A172 (cell line): ENCODE measurements at places on chromosomes 5 and 9.

DNA sequence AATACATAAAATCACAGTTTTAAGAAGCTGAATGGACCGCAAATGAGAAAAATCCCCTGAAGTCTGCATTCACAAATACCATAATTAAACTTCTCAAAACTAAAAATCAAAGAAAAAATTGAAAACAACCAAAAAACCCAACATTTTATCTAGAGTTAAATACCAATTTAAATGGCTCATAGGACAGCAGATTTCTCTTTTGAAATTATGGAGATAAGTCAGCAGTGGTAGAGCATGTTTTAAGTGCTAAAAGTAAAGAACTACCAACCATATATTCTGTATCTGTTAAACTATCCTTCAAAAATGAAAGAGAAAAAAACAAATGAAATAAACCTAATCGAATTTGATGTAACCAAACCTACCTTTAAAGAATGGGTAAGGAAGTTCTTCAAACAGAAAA is 862.8 kb downstream of the TAF11L14 start:
- no peak for DNase-seq

- DNase-seq: peak; percentile 44
Observed at GRCh38 chr5:82045554-82046275, 73.9 kb downstream of the ATG10 start.

DNA sequence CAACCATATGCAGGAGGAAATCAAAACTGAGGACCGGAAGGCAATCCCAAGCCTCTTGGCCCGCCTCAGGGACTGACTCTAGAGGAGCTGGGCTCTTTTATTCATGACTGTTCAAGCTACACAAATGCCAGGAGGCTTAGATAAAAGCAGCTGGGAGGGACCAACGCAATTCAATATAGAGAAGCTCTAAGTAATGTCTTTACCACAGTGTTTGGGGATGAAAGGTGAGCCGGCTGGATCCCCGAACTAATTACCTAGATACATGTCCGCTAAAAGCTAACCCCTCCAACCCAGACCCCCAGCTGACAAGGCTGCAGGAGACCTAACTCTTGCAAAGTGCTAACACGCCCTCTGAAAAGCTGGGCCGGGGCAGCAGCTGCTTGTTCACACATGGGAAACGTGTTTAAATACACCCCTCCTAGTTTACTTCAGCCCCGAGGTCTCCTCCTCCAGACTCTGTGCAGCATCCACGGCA is 67.5 kb downstream of the TLE1 start:
- no peak for DNase-seq

- no peak for DNase-seq
Observed at GRCh38 chr5:181217803-181218062, 5.3 kb upstream of the TRIM41 start.

GRCh38 chr5:16619136-16619535 is 2.3 kb upstream of the RETREG1 start:
- no peak for DNase-seq

- DNase-seq: no peak
Observed at GRCh38 chr9:1490341-1491232, 440.4 kb downstream of the DMRT2 start.

- peak; percentile 19 for DNase-seq
Observed at GRCh38 chr9:2053883-2054845, 39.0 kb downstream of the SMARCA2 start.

- DNase-seq: no peak
Observed at GRCh38 chr5:13188371-13188770, 756.1 kb downstream of the DNAH5 start.

- DNase-seq: no peak
Observed at GRCh38 chr5:56825222-56825824, 10.0 kb downstream of the MAP3K1 start.

GRCh38 chr5:43567967-43568366 is 11.1 kb upstream of the PAIP1 start:
- no peak for DNase-seq

- no peak for DNase-seq
Observed at GRCh38 chr5:36423578-36424307, 122.0 kb upstream of the RANBP3L start.

DNA sequence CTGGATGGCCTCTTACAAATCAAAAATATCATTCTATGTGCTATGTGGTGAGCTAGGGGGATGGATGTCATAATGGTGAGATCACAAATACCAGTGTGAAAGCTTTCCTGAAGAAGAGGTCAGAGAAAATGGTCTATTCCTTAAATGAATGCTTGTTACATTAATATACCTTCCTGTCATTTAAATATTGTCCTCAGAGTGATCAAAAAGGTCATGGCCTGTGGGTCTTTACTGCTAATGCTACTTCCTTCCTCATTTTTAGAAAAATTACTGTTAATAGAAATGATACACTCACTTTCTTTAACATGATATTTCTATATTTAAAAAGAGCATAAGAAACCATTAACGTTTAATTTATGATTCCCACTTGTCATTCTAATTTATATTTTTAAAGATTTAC is 9.7 kb downstream of the OMD start:
- no peak for DNase-seq

GRCh38 chr5:179806250-179807048 is at the start of gene MGAT4B:
TSS of gene MGAT4B (minus strand) at chr5:179806866. CDS start at chr5:179806583, 283 bp downstream.
- no peak for DNase-seq

DNA sequence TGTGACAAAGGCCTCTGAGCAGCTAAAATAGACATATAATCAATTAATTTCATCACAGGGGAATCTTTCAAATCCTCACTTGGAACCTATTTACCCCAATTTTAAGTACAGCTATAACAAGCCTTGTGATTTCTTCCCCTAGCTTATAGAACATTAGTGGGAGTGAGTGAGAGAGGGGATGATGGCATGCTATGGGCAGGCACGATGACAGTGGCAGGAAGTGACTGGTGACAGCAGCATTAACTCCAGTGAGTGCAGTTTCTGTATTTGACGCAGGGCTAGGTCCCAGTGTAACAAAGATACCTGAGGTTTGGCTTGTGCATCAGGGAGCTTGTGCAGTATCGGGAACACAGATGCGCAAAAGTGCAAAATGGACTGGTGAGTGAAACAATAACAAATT is 54.1 kb downstream of the NPR3 start:
- no peak for DNase-seq

GRCh38 chr5:173859408-173860159 is 28.6 kb upstream of the CPEB4 start:
- DNase-seq: peak; percentile 32

GRCh38 chr9:8924562-8924961 is 1125.0 kb upstream of the DMAC1 start:
- DNase-seq: peak; percentile 34

GRCh38 chr5:17992291-17992690 is 358.0 kb downstream of the TAF11L14 start:
- no peak for DNase-seq

GRCh38 chr5:150124111-150124557 is 31.5 kb downstream of the PDGFRB start:
- DNase-seq: no peak

GRCh38 chr9:17462869-17463464 is 115.9 kb upstream of the SH3GL2 start:
- peak; percentile 46 for DNase-seq

- DNase-seq: no peak
Observed at GRCh38 chr9:99601571-99602111, 220.0 kb upstream of the NR4A3 start.

DNA sequence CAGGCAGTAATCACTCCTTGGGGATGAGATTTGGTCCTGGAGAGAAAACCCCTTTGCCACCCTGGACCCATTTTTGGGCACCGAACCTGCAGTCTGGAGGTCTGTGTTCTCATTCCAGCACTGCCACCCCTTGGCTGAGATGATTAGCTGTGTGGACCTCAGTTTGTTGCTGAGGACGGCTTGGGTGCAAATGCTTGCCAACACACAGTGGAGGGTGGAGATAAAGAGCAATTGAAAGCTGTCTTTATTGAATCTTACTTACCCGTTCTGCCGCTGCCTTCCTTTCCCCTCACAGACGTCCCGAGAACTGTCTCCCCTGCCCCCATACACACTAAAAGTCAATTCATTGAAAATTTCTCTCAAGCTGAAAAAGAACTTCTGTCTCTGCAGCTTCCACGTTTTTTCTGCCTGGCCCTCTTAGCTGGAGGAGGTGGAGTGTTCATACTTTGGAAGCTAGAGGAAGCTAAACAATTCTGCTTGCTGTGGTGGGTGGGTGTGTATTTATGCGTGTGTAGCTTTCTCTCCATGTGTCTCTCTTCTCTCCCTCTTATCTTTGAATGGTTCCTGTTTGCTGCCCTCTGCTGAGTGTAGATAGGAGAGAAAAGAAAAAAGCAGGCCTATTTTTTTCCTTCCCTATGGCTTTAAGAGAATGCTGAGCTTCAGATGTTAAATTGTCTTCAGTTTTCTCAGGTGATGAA is 6.6 kb downstream of the GALNT10 start:
- peak; percentile 50 for DNase-seq

- DNase-seq: peak; percentile 99
Observed at GRCh38 chr9:127555840-127556820, 55.9 kb upstream of the STXBP1 start.

DNA sequence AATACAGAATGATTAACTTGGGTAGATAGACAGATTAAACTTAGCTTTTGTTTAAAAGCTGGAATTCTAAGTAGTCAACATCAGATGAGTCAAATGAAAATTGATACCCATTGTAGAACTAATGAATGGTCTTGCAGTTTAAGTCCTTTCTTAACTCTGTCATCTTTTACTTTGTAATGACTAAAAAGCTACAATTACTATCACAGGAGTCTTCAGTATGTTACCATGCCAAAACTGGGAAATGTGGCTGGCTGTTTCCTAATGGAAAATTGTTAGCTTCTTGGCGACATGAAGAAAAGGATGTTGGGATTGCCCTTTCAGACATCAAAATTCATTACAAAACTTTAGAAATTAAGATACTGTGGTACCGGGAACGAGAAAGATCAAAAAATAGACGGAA is 20.2 kb upstream of the ANXA1 start:
- DNase-seq: no peak

DNA sequence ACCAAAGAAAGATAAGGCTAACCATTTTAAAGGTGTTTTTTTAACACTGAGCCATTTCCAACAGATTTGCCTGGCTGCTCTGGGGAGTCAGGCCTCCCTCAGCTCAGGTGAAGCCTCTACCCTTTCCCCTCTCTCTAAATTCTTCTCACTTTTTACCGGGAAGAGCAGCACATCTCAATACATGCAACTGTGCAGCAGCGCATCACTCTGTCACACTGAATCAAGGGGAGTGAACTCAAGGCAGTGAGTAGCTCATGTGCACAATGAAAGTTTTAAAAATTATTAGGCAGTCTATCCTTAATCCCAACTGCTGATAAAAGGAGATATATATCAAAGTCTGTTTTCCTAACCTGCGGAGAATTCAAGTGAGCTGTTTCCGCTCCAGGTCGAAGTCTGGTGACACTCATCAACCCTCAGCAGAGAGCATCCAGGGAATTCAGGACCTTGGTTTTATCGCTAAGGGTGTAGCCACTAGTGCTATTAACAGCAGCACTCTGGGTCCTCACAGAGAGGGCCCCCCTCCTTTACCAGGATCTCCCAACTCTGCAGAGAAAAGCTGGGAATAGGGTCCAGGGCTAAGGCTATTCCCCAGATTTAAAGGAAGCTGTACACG is 1.0 kb downstream of the CEMIP2 start:
- DNase-seq: no peak

DNA sequence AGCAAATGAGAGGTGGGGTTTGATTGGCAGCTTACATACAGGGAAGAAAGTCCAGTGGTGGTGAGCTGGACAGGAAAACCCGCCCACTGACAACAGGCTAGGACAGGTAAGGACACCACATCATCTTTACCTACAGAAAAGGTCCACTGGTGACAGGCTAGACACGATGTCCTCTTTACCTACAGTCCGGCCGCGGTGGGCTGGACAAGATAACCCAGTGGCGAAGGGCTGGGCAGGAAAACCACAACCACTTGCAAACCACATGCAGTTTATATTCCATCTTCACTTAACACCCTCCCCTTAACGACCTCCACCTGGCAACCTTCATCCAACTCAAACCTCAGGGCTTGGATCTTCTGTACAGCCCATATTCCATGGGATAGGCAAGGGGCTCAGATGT is 5.0 kb upstream of the NIPAL4 start:
- no peak for DNase-seq

GRCh38 chr9:4299005-4299795 is 668 bp downstream of the GLIS3 start:
- DNase-seq: no peak

DNA sequence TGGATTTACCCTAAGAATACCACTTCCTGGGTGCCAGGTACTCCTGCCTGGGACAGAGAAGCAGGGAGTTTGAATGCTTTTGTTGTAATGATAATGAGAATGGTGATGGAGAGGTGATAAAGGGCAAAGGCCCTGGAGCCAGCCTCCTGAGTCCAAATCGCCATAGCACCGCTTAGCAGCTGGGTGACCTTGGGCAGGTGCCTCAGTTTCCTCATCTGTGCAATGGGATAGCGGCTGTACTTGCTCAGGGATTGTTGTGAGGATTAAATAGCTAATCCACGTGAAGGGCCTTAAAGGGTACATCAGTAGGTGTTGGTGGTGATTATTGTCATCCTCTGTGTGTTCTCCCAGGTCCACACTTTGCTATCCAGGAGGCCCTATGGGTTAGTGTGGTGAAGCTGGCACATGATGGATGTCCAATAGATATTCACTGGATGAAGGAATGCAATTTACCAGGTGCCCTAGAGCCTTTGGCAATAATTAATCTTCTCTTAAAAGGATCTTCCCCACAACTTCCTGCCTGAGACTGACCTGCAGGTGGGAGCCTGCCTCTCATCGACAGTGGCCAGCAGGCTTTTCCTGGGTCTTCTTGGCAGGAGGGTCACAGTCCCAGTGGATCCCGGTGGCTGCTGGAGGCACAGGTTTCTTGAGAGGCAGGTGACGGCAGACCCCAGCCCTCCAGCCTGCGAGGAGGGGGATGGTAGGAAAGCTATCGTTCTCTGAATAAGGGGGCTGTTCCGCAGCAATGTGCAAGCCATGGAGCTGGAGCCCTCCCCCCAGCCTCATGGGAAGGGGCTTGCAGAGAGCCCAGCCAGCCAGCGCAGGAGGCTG is 160.2 kb downstream of the MACROH2A1 start:
- DNase-seq: no peak

GRCh38 chr9:93127395-93127911 is 6.6 kb downstream of the NINJ1 start:
- DNase-seq: no peak

GRCh38 chr9:70983723-70984295 is 137.6 kb downstream of the TRPM3 start:
- DNase-seq: no peak

DNA sequence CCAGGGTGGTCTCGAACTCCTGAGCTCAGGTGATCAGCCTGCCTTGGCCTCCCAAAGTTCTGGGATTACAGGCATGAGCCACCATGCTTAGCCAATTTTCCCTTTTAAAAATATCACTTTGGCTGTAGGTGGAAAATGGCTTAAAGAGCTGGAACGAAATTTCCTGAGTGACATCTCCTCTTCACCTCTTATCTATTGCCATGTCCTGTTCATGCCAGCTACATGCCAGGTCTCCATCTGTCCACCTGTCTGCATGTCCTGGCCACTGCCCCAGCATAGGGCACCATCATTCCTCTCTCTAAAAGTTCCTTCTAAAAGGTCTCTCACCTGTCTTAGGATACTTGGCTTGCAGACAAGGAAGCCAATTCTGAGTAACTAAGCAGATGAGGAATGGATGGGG is 2.8 kb upstream of the GRK6 start:
- DNase-seq: no peak

GRCh38 chr5:144405991-144406390 is 235.3 kb downstream of the KCTD16 start:
- no peak for DNase-seq
